GM12878 (cell line): ENCODE measurements at places on chromosomes 4 and X.

DNA sequence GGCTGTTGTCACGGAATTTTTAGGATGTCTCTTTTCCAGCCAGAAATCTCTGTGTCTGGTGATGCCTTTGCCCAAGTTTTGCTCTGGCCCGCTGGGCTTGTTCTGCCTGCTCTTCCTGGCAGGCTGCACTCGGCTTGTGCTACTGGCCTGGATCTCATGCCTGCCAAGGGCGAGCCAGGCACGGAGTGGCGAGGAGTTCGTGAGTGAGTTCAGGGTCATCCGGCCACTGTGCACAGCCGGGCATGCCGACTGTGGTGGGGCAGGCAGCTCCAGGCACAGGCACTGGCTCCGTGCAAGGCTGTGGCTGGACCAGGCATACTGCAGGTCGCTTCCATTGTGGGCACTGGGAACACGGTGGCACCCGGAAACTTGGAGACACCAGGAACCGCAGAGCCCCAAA is 129.1 kb downstream of the ARHGAP10 start:
- DNase-seq: no peak

- DNase-seq: no peak
Measured at GRCh38 chr4:138217567-138217966, 24.6 kb downstream of the SLC7A11 start.

DNA sequence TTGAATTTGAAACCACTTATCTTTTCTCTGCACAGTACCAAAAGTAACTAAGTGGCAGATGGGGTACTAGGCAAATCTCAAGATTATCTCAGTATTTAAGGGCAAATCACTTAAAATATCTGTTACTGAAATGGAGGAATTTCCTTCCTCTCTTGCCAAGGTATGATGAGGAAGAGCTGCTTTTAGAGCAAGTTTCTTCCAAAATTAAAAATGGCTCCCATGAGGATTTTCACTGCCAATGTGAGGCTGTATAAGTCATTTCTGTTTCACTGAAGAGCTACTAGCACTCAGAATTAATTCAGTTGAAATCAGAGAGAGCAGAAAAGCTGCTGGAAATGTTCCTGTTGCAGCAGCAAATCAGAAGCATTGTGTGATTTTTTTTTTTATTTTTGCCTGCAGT is 43.4 kb downstream of the GABRB1 start:
- DNase-seq: no peak

GRCh38 chrX:14673764-14674163 is 144.4 kb downstream of the GLRA2 start:
- peak; percentile 70 for DNase-seq

DNA sequence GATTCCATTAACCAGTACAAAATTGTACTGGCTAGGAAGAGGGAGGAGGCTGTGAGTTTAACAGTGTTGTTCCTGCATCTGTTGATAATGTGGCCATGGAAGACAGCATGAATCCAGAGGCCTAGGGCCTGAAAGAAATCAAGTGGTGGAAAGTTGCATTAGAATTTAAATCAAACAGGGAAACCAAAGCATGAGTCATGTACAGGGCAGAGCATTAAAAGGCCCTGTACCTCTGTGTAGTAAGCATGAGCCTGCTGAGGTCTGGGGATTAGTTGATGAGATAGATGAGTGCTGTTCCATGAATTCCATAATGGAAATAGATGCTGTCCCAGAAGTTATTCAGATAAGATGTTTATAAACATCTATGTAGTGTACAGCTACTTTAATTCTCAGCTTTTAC is 58.3 kb downstream of the MID1IP1 start:
- no peak for DNase-seq

DNA sequence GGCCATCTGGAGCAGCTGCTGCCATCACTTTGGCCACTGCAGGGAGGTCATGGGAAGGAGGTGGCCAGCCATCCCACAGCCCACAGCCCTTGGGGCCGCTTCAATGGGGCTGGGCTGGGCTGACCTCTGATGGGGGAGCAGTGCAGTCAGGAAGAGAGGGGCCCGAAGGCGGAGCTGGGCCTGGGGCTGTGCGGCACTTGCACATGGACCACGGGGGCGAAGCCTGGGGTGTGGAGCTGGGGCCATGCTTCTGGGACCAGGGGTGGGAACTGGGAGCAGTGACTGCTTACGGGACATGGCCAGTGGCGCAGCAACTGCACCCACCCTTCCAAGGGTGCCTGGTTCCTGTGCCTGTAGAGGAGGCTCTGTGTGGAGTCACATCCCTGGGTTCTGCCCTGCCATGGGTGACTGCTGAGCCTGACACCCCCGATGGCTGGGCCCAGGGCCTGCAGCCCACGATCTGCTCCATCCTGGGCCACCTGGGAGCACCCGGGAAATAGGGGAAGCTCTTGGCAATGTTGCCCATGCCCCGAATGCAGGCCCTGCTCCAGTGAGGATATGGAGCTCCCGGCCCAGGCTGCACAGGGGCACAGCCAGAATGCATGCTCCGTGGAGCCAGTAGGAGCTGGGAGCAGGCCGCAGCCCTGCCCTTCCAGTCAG is 22.4 kb upstream of the SULT1B1 start:
- no peak for DNase-seq

DNA sequence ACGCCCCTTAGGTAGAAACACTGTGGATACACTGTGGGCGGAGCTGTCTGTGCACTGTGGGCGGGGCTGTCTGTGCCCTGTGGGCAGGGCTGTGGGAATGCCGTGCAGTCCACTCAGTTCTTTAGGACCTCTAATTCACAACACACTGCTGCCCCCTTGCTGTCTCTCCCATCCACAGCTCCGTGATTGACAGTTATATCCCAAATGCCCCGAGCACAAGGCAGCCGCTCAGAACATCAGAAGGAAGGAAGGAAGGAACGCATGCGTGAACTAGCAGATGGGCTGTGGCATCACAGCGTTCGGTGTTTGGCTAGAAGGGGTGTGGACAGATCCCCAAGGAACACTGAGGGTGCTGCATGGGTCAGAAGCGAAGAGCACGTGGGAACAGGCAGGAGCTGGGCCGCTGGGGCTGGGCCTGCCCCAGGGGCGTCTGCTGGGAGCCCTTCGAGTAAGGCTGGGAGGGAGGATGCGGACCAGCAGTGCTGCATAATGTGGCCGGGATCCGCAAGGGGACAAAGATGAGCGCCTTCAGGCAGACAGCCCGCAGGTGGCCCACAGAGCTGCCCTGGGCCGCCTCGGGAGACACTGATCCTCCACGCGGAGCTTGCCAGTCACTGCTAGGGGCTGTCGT is 29.8 kb downstream of the ACOX3 start:
- DNase-seq: no peak

DNA sequence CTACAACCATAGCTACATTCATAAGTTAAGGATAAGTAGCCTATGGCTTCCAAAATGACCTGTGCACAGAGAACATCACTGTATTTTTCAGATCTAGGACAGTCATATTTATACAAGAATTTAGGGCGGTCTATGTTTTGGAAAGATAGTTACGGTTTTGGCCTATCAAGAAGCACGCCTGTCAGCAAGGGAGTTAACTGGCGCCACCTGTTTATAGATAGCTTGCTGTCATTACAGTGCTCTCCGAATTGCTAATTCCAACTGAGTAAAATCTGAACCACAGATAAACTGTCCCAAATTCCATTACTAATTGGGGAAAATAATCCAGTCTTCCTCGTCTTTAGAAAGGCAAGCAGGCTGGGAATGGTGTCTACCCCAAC is 646 bp downstream of the ABCB7 start:
- DNase-seq: no peak

GRCh38 chr4:56099378-56099786 is 150.6 kb downstream of the CEP135 start:
- no peak for DNase-seq

- no peak for DNase-seq
Measured at GRCh38 chr4:96134806-96135205, 294.9 kb downstream of the PDHA2 start.

DNA sequence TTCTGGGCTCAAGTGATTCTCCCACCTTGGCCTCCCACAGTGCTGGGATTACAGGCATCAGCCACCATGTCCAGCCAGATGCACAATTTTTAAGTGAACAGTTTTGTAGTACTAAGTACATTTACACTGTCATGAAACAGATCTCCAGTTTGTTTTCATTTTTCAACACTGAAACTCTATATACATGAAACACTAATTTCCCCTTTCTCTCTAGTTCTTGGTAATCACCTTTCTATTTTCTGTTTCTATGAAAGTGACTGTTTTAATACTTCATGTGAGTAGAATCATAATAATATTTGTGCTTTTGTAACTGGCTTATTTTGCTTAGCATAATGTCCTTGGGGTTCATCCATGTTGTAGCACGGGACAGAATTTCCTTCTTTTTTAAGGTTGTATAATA is 237.4 kb downstream of the CAMK2D start:
- DNase-seq: peak; percentile 20
